ENCODE measurements at places on chromosomes 2 and 18.

DNA sequence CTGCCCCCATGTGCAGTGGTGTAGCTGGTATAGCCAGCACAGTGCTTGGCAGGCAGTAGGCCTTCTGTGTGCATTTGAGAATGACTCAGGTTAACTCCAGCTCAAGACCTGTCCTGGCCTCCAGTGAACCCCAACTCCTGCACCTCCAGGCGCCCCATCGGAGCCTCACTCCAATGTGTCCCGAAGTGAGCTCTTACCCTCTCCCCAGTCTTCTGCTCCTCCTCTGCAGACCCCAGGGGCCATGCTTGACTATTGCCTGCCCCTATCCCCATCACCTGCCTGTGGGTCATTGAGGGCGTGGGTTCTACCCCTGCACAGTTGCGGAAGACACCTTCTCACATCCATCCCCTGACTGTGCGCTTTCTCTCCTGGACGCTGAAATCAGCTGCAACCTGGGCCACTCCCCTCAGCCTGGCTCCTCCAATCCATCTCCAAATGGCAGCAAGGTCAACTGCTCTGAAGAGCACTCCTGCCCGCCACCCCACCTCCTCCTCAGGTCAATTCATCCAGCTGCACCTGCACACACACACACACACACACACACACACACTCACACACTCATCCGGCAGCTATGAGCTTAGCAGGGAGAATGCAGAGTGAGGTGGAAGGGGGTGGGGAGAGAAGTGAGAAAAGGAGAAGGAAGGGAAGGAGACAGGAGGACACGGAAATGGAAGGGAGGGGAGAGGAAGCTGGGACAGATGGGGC is 130.3 kb upstream of the GLI2 start:
- no peak for DNase-seq

GRCh38 chr2:18560797-18561085 is 288 bp upstream of the RDH14 start:
- no peak for DNase-seq

- DNase-seq: no peak
Observed at GRCh38 chr2:223060201-223060825, 8.3 kb downstream of the KCNE4 start.

DNA sequence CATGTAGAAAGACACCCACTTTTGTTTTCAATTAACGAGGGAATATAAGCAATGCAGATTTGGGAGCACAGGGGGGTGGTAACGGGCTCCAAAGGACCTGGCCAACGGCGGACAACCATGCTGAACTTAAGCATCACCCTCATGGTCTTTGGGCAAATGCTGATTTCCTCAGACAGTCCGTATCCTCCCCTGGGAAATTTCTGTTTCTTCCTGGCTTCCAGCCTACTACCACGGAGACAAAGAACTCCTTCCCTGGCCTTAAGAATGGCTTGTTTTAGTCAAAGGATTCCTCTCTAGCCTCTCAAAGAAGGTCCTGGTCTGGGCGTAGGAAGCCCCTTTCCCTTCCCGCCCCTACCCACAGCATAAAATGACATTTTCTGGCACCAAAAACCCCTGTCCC is 34.3 kb downstream of the EN1 start:
- DNase-seq: no peak

DNA sequence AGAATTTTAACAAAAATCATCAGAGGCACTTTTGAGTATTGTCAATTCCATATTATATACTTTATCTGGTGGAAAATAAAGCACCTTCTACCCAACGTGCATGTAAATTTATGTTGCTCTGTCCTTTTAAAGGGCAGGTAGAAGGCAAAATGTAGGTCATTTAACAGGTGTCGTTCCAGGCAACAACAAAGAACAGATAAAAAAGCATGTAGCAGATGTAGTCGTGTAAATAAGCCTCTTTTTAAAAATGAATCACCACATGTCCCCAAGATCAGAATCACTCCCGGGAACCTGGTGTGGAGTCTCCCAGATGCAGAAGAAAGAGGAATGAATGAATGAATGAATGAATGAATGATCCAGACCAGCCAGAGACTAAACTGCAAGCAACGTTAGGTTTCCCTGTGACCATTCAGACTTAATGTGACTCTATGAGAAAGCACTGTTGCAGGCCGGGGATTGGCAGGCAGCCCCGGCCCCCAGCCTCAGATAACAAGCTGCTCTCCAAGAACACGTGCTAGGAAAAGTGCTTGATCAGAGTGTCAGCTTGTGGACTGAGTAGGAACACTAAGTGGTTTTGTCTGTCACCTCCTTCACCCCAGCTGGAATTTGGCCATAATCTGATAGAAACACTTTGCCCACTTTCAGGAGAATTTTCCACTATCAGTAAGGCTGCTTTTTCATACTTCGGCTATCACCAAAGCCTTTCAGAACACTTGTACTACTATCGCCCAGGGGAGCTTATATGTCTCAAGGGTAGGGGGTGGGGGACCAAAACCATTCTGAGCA is 100.6 kb downstream of the CDK15 start:
- no peak for DNase-seq

GRCh38 chr2:164595031-164595430 is 26.3 kb downstream of the GRB14 start:
- DNase-seq: no peak

- DNase-seq: no peak
Observed at GRCh38 chr2:215619989-215620388, 184.1 kb upstream of the FN1 start.

- no peak for DNase-seq
Observed at GRCh38 chr2:80482276-80482675, 177.7 kb upstream of the LRRTM1 start.

GRCh38 chr2:25514043-25514637 is 159.2 kb downstream of the DTNB start:
- DNase-seq: no peak

GRCh38 chr2:96866986-96867755 is 2.7 kb downstream of the SEMA4C start:
- no peak for DNase-seq

DNA sequence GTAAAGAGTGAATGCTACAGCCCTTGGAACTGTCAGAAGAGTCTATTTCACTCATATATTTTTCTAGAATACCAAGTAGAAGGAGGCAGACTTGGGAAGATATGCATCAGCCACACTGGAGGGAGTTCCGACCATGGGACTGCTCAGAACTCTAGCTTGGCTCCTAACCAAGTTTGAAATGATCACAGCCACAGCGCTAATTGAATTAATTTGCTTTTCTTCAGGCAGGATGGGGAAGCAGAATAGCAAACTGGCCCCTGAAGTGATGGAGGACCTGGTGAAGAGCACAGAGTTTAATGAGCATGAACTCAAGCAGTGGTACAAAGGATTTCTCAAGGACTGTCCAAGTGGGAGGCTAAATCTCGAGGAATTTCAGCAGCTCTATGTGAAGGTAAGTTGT is 51.4 kb downstream of the VSNL1 start:
- DNase-seq: no peak

- DNase-seq: no peak
Observed at GRCh38 chr18:37547196-37547827, 18.3 kb downstream of the CELF4 start.

GRCh38 chr2:207394812-207395534 is 134.8 kb upstream of the CREB1 start:
- DNase-seq: peak; percentile 59

GRCh38 chr2:37825586-37825985 is 99.5 kb upstream of the RMDN2 start:
- no peak for DNase-seq

- no peak for DNase-seq
Observed at GRCh38 chr2:66467718-66468117, 32.8 kb downstream of the MEIS1 start.
